ENCODE measurements at places on chromosomes 4 and X. TPM values are rescaled to one million over a fixed set of nuclear protein-coding genes. Genes with fewer than 3 reads are reported as not detected.

Gene DNAAF6
- total RNA-seq: not detected

Gene DCAF12L2
- 0.51 TPM for total RNA-seq

Gene ABCB7
- 30.5 TPM for total RNA-seq

DNA sequence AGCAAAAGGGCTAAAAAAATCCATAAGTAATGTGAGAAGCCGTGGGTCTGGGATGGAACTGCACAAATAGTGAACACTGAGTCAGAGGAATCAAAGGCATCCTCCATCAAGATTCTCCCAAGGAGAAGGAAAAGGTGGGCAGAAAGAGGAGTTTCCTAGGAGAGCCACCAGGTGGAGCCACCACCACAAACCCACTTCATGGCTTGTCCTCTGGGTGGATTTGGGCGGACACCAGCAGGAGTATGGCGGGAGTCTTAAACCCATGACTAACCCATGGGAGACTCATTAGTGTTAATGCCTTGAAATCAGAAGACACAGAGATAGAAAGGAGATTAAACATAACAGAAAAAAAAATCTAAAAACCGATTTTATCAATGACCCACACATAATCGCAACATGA is 147.7 kb downstream of the SH3KBP1 start:
- H3K4me3 ChIP-seq: no peak overlapping the region
- no peaks in the 10 kb centered on the region for H3K36me3 ChIP-seq
- no peaks in the 10 kb centered on the region for H3K27me3 ChIP-seq
- peaks cover 5% of the 10 kb centered on the region for H3K4me1 ChIP-seq

- no peak overlapping the region for H3K4me3 ChIP-seq
- H3K27me3 ChIP-seq: peaks cover 5% of the 10 kb centered on the region
- no peak overlapping the region for H3K27ac ChIP-seq
- no peak for DNase-seq
- H3K36me3 ChIP-seq: peaks cover 5% of the 10 kb centered on the region
These were observed 208.8 kb downstream of the STK32B start for GRCh38 chr4:5260121-5260520.

DNA sequence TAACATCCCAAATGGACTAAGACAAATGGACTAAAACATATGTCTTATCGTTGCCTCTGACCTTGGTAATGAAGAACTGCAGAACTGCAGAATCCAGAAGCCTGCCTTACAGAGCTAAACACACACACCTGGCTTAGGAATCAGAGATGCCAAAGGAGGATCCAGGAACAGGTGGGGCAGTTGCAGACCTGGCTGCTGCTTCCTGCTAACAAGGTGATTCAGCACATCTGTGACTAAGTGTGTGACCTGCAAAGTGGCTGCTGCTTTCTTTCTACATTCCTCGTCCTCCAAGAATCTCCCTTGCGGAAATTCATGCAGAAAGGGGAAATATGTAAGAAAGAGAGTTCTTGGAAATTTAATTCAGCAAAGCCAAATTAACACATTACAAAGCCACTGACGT is 96.8 kb upstream of the NLGN4X start:
- no peaks in the 10 kb centered on the region for H3K27me3 ChIP-seq
- H3K4me1 ChIP-seq: no peaks in the 10 kb centered on the region
- H3K27ac ChIP-seq: no peak overlapping the region
- H3K4me3 ChIP-seq: no peak overlapping the region
- no peak for DNase-seq

DNA sequence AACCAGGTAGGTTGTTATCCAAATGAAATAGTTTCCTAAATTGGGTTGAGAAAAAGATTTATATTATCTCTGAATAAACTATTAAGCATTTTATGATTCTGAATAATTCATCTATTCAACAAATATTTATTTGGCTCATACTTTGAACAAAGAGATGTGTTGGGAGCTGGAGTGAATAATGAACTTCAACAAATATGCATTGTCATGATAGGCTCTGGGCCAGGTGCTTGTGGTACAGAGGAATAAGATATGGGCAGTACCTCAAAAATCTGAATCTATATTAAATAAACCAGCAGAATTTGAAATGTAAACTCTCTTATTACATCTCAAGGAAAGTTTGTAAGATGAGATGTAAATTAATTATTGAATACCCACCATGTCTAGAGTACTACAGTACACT is 75.7 kb upstream of the DCLK2 start:
- no peak overlapping the region for H3K27ac ChIP-seq
- no peaks in the 10 kb centered on the region for H3K27me3 ChIP-seq
- H3K4me3 ChIP-seq: no peak overlapping the region

GRCh38 chr4:12409507-12410190 is 981.0 kb upstream of the HS3ST1 start:
- no peaks in the 10 kb centered on the region for H3K4me1 ChIP-seq
- H3K4me3 ChIP-seq: no peak overlapping the region
- H3K27me3 ChIP-seq: no peaks in the 10 kb centered on the region
- no peak overlapping the region for H3K27ac ChIP-seq
- no peak for DNase-seq

DNA sequence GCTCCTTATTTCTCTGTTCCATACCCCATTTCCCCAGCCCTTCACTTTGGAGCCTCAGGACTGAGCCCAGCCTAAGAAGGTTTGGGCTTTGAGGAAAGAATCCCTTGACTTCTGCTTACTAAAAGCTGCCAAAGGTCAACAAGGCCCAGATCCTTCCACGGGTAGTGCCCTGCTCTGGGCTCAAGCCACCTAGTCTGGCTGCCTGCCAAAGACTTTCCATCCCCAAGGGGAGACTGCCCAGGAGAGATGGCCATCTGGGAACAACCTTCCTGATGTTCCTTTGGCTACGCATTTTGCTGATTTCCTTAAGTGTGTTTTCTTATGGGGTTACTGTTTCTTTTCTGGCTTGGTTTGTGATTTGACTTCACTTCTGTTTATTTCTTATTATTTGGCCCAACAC is 49.8 kb upstream of the NDP start:
- no peaks in the 10 kb centered on the region for H3K27me3 ChIP-seq
- H3K4me3 ChIP-seq: no peak overlapping the region
- no peak overlapping the region for H3K27ac ChIP-seq
- H3K4me1 ChIP-seq: no peaks in the 10 kb centered on the region

DNA sequence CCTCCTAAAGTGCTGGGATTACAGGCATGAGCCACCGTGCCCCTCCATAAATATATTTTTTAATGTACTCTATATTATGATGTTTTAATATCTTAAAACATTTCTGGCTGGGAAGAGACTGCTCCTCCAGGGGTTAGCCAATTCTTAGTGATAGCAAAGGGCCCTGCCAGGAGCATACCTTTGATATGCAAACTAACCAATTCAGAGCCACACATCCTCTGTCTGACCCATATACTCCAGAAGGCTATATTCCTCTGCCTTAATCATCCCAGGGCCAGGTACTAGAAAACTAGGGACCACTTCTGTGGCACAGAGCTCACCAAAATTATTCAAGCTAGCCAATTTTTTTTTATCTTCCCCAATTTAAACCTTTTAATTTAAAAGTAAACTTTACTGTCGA is 43.6 kb upstream of the BEX4 start:
- H3K27ac ChIP-seq: no peak overlapping the region
- no peak for DNase-seq
- no peaks in the 10 kb centered on the region for H3K27me3 ChIP-seq
- no peaks in the 10 kb centered on the region for H3K36me3 ChIP-seq

GRCh38 chrX:33078273-33078672 is 133.1 kb downstream of the DMD start:
- H3K27me3 ChIP-seq: no peaks in the 10 kb centered on the region
- no peak overlapping the region for H3K4me3 ChIP-seq
- H3K4me1 ChIP-seq: no peaks in the 10 kb centered on the region
- no peak for DNase-seq

- no peak overlapping the region for H3K4me3 ChIP-seq
- peak; percentile 82 for DNase-seq
- H3K4me1 ChIP-seq: no peaks in the 10 kb centered on the region
- H3K27me3 ChIP-seq: no peaks in the 10 kb centered on the region
- H3K27ac ChIP-seq: no peak overlapping the region
- H3K36me3 ChIP-seq: peaks cover 7% of the 10 kb centered on the region
These were observed 36.9 kb upstream of the SYTL4 start for GRCh38 chrX:100768679-100769338.

- DNase-seq: no peak
- no peaks in the 10 kb centered on the region for H3K36me3 ChIP-seq
- H3K4me1 ChIP-seq: no peaks in the 10 kb centered on the region
- H3K27me3 ChIP-seq: peaks cover 4% of the 10 kb centered on the region
- H3K4me3 ChIP-seq: no peak overlapping the region
These were observed 45.7 kb upstream of the INTU start for GRCh38 chr4:127586922-127587571.

- no peak overlapping the region for H3K4me3 ChIP-seq
- H3K27ac ChIP-seq: no peak overlapping the region
- no peaks in the 10 kb centered on the region for H3K27me3 ChIP-seq
- H3K36me3 ChIP-seq: no peaks in the 10 kb centered on the region
- no peaks in the 10 kb centered on the region for H3K4me1 ChIP-seq
These were observed 1606.4 kb upstream of the TENM3 start for GRCh38 chr4:180636696-180637404.

GRCh38 chr4:169185133-169185956 is 85.4 kb downstream of the SH3RF1 start:
- H3K27me3 ChIP-seq: peaks cover 5% of the 10 kb centered on the region
- no peak overlapping the region for H3K4me3 ChIP-seq
- no peak overlapping the region for H3K27ac ChIP-seq
- no peak for DNase-seq

- no peak for DNase-seq
- H3K27ac ChIP-seq: no peak overlapping the region
- H3K4me1 ChIP-seq: peaks cover 6% of the 10 kb centered on the region
- H3K36me3 ChIP-seq: no peaks in the 10 kb centered on the region
These were observed 125.3 kb upstream of the LNX1 start for GRCh38 chr4:53716471-53717063.

DNA sequence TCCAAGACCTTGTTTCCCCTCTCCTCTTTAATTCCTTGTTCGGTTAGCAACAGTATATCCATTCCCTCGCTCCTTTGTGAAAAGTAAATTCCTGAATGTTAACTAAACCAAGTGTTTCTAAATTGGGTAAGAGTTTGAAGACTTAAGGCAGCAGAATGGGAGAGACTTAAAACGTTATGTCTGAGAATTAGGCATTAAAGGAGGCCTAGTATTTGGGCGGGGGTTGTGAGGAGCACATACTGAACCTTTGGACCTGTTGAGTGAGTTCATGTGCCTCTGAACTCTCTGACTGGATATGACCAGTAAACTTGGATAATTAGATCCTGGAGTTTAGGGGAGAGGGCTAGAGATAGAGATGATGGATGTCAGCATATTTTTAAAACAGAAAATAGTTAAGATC is 1.2 kb downstream of the MSMO1 start:
- H3K4me3 ChIP-seq: no peak overlapping the region
- H3K4me1 ChIP-seq: peaks cover 19% of the 10 kb centered on the region
- H3K27ac ChIP-seq: no peak overlapping the region
